ENCODE measurements at places on chromosomes 12 and 14. TPM values are rescaled to one million over a fixed set of nuclear protein-coding genes. Genes with fewer than 3 reads are reported as not detected.

The PLEKHA5 gene
- 79.9 TPM for polyA plus RNA-seq

The DHRS2 gene
- 0.92 TPM for polyA plus RNA-seq

The ARHGDIB gene
- polyA plus RNA-seq, result 1.8 TPM

The ATF1 gene
- polyA plus RNA-seq, result 22.7 TPM

The GPATCH2L gene
- 19.6 TPM for polyA plus RNA-seq

The KCNK10 gene
- 0.29 TPM for polyA plus RNA-seq

The GOLGA3 gene
- 12.7 TPM for polyA plus RNA-seq

The LARP4 gene
- polyA plus RNA-seq, result 88.8 TPM

The TSPAN11 gene
- 2.1 TPM for polyA plus RNA-seq
